ENCODE measurements at places on chromosomes 7 and 10.

DNA sequence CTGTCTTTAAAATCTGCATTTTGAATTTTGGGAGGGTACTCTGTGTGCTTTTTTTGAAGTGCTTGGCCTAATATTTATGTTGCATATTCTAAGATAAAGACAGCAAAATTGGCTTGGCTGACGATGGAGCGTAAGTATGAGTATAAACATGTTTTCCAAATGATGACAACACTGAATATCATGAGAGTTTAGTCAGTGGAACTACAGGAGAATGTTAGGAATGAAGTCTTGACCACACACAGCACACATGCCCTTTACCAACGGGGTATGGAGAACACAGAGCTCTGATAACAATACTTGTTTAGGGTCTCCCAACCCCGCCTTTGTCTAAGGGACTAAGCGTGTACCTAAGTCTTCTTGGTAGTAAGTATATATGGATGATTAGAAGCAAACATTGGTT is 253.9 kb upstream of the FZD8 start:
- H3K4me3 ChIP-seq = no peak overlapping the region
- H3K27me3 ChIP-seq = no peaks in the 10 kb centered on the region
- H3K27ac ChIP-seq = no peak overlapping the region
- H3K36me3 ChIP-seq = no peaks in the 10 kb centered on the region
- H3K4me1 ChIP-seq = no peaks in the 10 kb centered on the region

DNA sequence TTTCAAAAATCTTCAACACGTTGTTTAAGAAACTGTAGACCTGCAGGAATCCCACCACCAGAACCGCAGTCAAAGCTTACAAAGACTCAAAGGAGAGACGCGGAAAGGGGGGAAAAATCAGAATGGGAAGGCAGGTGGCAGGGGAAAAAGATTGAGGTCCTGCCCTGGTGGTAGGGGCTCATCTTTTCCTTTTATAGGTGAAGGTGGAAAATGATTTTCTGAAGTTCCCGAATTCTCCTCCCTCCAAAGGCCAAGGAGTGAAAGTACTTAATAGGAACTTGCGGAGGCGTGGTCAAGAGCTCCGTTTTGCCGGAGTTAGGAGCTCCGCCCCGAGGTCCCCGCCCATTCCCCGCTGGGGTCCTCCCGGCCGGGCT is 724 bp downstream of the BBIP1 start:
- H3K4me1 ChIP-seq = peaks cover 5% of the 10 kb centered on the region
- DNase-seq = peak; percentile 99
- no peaks in the 10 kb centered on the region for H3K36me3 ChIP-seq
- H3K4me3 ChIP-seq = peak overlapping the region; percentile 76
- peak overlapping the region; percentile 93 for H3K27ac ChIP-seq

- no peaks in the 10 kb centered on the region for H3K27me3 ChIP-seq
- H3K4me1 ChIP-seq = peaks cover 23% of the 10 kb centered on the region
- H3K4me3 ChIP-seq = no peak overlapping the region
Measured at GRCh38 chr7:46145412-46145811, 224.3 kb upstream of the IGFBP3 start.

GRCh38 chr7:15403751-15404150 is 158.1 kb downstream of the AGMO start:
- no peaks in the 10 kb centered on the region for H3K4me1 ChIP-seq
- DNase-seq = no peak
- no peaks in the 10 kb centered on the region for H3K36me3 ChIP-seq
- H3K4me3 ChIP-seq = no peak overlapping the region

DNA sequence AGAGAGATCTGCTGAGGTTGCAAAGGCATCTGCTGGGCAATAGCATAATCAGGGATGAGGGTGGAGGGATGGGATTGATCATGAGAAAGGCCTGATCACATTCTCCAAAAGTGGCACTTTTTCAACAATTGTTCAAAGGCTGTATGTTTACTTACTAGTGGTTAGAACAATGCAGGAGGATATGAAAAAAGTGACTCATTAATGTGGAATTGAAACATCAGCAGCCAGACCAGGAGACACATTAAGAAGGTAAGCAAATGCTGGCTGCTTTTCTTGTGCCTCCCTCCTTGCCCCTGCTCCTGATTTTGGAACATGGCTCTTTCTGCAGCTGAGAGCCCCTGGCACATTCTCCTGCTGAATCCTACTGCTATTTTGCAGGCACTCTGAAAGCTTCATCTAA is 63.5 kb downstream of the FAM204A start:
- no peak overlapping the region for H3K27ac ChIP-seq
- H3K4me1 ChIP-seq = no peaks in the 10 kb centered on the region
- H3K4me3 ChIP-seq = no peak overlapping the region
- no peaks in the 10 kb centered on the region for H3K36me3 ChIP-seq

DNA sequence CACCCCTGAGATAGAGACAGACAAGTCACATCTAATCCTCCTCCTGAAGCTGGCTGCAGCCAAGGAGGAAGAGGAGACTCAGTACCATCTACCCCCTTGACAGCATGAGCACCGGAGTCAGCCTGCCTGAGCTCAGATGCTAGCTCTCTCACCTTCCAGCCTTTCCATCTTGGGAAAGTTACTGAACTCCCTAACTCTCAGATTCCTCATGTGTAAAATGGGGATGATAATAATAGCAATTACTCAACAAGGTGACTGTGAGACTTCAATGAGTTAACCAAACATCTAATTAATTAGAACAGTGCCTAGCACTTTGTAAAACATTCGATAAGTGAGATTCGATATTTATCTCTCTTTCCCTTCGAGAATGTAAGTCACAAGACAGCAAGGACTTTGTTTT is 6.4 kb downstream of the KDM7A start:
- no peaks in the 10 kb centered on the region for H3K4me1 ChIP-seq
- no peak for DNase-seq
- H3K27me3 ChIP-seq = no peaks in the 10 kb centered on the region
- H3K36me3 ChIP-seq = no peaks in the 10 kb centered on the region

- no peak for DNase-seq
- no peak overlapping the region for H3K4me3 ChIP-seq
- no peaks in the 10 kb centered on the region for H3K36me3 ChIP-seq
- no peak overlapping the region for H3K27ac ChIP-seq
Measured at GRCh38 chr10:32379950-32380551, 33.1 kb upstream of the EPC1 start.

GRCh38 chr7:158726277-158726807 is 21.7 kb upstream of the NCAPG2 start:
- H3K36me3 ChIP-seq = peaks cover 2% of the 10 kb centered on the region
- no peak overlapping the region for H3K4me3 ChIP-seq
- no peaks in the 10 kb centered on the region for H3K4me1 ChIP-seq
- peak; percentile 33 for DNase-seq
- H3K27ac ChIP-seq = no peak overlapping the region

DNA sequence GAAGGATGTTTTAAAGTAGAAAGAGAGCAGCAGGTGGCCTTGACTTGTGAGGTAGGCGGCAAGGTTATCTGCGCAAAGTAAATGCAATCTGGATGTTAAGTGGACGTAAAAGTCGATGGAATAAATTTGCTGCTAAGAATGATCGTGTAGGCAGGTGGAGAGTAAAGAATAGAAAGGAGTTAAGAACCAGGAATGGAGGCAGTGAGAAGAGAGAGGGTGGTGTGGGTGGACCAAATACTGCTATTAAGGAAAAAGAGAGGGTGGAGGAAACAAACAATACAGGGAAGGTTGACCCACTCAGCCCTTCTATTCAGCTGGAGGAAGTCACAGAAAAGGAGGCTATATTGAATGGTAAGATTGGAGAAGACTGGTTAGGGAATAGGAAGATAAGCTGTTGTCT is 1.9 kb upstream of the CUL1 start:
- no peak overlapping the region for H3K4me3 ChIP-seq
- no peak for DNase-seq
- H3K27ac ChIP-seq = no peak overlapping the region
- peaks cover 5% of the 10 kb centered on the region for H3K4me1 ChIP-seq
- H3K36me3 ChIP-seq = no peaks in the 10 kb centered on the region

DNA sequence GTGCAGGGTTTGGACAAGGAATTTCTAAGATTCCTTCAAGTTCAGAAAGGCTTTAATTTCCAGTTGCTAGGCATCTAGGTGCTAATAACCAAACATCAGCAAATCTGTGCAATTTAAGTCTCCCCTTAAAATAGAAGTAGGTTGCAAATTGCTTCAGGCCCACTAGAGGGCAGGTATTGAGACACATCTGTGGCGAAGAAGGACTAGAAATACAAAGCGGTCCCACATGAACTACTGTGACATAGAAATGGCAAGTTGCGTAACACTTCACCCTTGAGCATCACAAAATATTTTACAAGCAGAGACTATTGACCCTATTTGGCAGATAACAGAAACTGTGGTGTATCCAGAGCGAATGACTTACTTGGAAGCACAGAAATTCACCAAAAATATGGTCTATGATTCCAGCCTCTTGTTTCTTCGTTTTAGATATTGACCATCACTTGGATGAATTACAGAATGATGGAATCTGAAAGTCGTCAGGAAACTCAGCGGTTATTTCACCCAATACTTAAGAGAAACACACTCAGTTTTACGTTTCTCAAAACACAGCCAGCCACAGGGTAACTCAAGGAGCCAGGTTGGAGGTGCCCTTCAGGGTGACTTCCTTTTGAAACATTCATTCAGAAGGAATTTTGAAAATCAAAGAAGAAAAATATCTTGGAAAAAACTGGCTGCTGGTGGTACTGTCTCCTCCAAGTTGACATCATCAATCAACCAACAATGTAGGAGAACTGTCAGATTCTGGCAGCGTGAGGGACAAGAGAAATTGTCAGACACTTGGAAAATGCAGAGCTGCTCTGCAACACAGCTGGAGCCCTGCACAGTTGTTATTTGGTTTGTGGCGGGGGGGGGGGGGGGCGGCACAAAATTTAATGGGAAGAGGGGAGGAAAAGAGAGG is 256.3 kb upstream of the MINDY3 start:
- no peak overlapping the region for H3K4me3 ChIP-seq
- DNase-seq = no peak
- H3K36me3 ChIP-seq = no peaks in the 10 kb centered on the region
- H3K27me3 ChIP-seq = no peaks in the 10 kb centered on the region
- no peaks in the 10 kb centered on the region for H3K4me1 ChIP-seq

DNA sequence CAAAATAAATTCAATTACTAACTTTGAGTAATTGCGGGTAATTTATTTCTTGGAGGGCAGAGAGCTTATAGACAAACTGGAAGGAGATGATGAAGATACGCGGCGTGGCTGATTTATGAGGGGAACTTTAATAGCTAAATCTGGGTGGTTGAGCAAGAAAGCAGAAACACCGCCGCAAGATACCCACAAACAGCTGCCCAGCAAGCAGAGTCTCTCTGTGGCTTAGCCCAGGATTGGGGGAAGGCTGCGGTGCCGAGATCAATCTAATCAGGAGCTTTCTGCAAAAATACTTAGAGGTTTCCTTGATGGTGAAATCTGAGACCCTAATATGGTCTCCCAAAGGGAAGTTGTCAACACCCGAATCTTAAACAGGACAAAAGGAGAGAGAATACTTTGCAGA is 94.9 kb upstream of the MGMT start:
- H3K27ac ChIP-seq = no peak overlapping the region
- no peaks in the 10 kb centered on the region for H3K27me3 ChIP-seq
- H3K4me1 ChIP-seq = no peaks in the 10 kb centered on the region
- DNase-seq = no peak
- H3K4me3 ChIP-seq = no peak overlapping the region

DNA sequence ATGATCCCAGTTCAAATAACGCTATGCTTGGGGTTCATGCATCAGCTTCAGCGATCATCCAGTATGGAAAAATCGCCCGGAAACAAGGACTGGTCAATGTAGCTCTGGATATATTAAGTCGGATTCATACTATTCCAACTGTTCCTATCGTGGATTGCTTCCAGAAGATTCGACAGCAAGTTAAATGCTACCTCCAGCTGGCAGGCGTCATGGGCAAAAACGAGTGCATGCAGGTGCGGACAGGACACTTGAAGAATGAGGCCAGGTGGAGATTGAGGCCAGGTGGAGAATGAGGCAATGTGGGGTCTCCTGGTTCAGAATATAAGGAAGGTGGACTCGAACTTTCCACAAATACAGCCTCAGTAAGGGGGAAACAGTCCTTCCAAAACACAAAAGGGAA is 105.8 kb downstream of the TRRAP start:
- no peaks in the 10 kb centered on the region for H3K27me3 ChIP-seq
- H3K27ac ChIP-seq = no peak overlapping the region
- no peak overlapping the region for H3K4me3 ChIP-seq
- peaks cover 13% of the 10 kb centered on the region for H3K36me3 ChIP-seq
- no peaks in the 10 kb centered on the region for H3K4me1 ChIP-seq
- no peak for DNase-seq

- H3K27ac ChIP-seq = no peak overlapping the region
- no peaks in the 10 kb centered on the region for H3K4me1 ChIP-seq
- H3K36me3 ChIP-seq = peaks cover 4% of the 10 kb centered on the region
- no peak for DNase-seq
- H3K4me3 ChIP-seq = no peak overlapping the region
Measured at GRCh38 chr10:18498998-18499397, 152.4 kb downstream of the NSUN6 start.

DNA sequence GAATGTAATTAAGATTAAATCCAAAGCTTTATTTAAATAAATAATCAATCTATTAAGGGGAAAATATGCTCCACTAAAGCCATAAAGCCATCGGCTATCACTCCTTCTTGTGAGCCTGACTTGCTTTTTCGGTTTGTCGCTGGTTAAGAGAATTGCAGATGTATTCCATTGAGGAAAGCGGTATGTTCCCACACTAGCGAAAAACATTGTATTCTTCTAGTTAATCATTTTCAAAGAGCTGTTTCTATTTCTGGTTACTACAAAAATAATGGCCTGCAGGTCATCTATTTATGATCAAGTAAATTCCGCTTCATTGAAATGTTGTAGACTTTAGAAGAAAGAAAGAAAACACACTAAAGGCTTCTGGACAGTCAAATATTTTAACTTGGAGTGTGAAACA is 173.4 kb downstream of the CACNB2 start:
- H3K27ac ChIP-seq = no peak overlapping the region
- no peaks in the 10 kb centered on the region for H3K4me1 ChIP-seq
- H3K27me3 ChIP-seq = no peaks in the 10 kb centered on the region
- H3K4me3 ChIP-seq = peak overlapping the region; percentile 95
- no peak for DNase-seq

DNA sequence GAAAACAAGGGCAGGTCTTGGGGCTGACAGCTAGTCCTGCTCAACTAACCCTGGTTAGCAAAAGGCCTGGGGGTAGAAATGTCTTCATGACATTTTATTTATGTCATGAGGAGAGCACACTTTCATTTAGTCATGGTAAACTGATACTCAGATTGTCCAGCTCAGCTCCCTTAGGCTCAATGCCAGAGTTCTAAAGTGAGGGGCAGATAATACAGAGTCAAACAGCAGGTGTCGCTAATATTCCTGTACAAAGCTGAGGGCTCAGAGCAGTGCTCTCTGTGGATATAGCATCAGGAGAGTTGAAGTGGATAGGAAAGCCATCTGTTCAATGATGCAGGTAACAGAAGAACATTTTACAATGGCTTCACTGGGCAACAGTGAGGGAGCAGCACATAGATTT is 26.8 kb upstream of the CALCR start:
- no peaks in the 10 kb centered on the region for H3K36me3 ChIP-seq
- peaks cover 2% of the 10 kb centered on the region for H3K27me3 ChIP-seq
- H3K27ac ChIP-seq = no peak overlapping the region
- no peaks in the 10 kb centered on the region for H3K4me1 ChIP-seq

GRCh38 chr10:107718864-107719263 is 554.4 kb upstream of the SORCS1 start:
- no peak overlapping the region for H3K4me3 ChIP-seq
- H3K4me1 ChIP-seq = no peaks in the 10 kb centered on the region
